LNCaP clone FGC (cell line): ENCODE measurements at places on chromosomes 11 and 22.

DNA sequence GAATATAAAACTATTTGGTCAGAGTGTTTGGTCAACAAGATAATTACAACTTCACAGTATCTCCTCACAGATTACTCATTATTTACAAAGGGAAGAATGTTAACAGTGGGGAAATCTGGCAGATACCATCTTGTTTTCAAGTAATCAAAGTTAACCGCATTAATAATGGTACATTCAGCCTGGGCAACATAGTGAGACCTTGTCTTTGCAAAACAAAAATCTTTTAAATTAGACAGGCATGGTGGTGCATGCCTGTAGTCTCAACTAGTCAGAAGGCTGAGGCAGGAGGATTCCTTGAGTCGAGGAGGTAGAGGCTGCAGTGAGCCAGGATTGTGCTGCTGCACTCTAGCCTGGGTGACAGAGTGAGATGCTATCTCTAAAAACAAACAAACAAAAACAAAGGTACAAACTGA lies 78.5 kb downstream of the ACER3 start:
- DNase-seq, result peak; percentile 84

DNA sequence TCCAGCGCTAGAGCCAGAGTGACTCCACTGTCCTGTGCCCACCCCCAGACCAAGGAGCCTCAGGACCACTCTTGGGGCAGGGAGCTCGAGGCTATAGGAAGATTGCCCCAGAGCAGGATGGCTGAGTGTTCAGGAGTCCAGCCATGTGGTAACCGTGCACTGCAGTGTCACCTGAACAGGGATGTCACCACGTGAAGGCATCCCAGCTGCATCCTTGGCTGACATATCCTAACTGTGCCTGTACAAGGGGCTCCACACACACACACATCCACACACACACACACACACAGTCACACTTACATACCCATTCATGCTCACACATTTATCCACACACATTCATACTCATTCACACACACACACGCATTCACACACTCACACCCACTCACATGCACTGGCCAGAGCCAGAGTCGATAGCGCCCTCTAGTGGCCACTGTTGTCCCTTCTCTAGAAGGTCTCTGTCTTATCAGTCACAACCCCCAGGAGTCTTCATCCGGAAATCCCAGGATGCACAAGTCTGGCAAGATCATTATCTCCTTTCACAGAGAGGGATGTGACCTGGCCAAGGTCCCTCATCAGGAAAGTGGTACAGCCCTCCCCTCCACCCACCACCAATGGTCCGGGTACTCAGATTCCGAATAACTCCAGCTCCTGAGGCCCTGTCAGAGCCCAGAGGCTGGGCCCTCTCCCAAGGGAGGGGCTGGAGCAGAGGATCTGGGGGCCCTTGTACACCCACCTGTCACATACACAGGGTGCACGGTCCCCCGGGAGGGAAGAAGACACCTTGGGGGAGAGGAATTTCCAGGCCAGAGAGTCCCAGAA lies 55.1 kb downstream of the IGLL5 start:
- no peak for DNase-seq

- no peak for DNase-seq
Measured at GRCh38 chr11:130715877-130716220, 200.4 kb downstream of the SNX19 start.

- no peak for DNase-seq
Measured at GRCh38 chr11:116792144-116792868, 627 bp upstream of the APOA5 start.

DNA sequence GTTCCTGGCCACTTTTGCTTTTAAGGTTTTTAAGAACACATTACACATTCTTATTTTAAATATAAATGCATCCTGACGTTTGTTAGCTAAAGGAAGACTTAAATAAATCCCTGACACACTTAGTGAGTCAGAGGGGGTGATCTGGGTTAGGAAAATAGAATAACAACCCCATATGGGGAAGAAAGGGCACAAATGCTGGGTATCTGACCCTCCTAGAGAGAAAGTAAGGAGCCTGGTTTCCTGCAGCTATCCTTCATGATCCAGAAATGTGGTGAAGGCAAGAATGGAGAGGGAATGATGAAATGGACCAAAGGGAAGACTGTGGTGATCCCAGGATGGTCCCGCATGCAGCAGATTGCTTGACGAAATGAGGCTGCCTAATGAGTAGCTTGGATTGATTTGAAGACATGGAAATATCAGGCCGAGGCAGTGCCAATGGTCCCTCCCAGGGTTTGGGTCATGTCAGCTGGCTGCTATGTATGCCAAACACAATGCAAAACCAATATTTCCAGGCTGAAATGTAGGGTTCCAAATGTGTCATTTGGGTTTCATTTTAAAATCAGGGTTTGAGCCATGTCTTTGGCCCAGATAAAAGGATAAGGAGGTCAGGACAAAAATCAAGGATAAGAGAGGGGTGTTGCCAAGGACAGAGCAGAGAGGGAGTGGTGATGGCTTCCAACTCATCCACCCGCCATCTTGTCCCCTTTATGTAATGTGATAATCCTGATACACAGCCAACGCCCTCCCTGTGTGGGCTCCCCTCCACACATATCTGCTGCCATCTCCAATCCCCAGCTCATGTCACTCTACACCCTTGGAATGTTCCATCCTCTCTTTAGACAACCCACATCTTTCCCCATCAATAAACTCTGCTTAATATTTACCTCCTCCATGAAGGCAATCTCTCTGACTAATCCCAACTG lies 135.1 kb upstream of the PITPNB start:
- DNase-seq, result no peak

GRCh38 chr11:120243221-120243620 lies 3.3 kb downstream of the POU2F3 start:
- DNase-seq, result no peak

GRCh38 chr22:50727678-50728522 lies 10.1 kb upstream of the ACR start:
- no peak for DNase-seq
